ENCODE measurements at places on chromosomes 5 and 9. TPM values are rescaled to one million over a fixed set of nuclear protein-coding genes. Genes with fewer than 3 reads are reported as not detected.

Gene IFNA13
- total RNA-seq, result not detected

Gene C5orf52
- not detected for total RNA-seq

Gene GFPT2
- 18.8 TPM for total RNA-seq

Gene ANKRD55
- total RNA-seq, result 1.2 TPM

Gene HTR1A
- total RNA-seq, result not detected

Gene PFN3
- total RNA-seq, result not detected

Gene RASEF
- 0.08 TPM for total RNA-seq

Gene PRSS3
- not detected for total RNA-seq

Gene KDM3B
- total RNA-seq, result 49.0 TPM

Gene BTNL9
- not detected for total RNA-seq

Gene PTGES
- total RNA-seq, result 14.2 TPM

Gene FAM81B
- 0.23 TPM for total RNA-seq

Gene PAIP1
- 222 TPM for total RNA-seq

Gene DROSHA
- total RNA-seq, result 42.5 TPM

Gene CDKN2B
- not detected for total RNA-seq

Gene IL5
- total RNA-seq, result not detected

Gene NRG2
- total RNA-seq, result 0.14 TPM

Gene ENTREP1
- 0.08 TPM for total RNA-seq

Gene TEX48
- not detected for total RNA-seq

Gene PAXX
- total RNA-seq, result 41.3 TPM

Gene CDC20B
- total RNA-seq, result not detected

Gene CDO1
- 0.74 TPM for total RNA-seq

Data from H4 (cell line).